Fibroblast of villous mesenchyme (primary cell): ENCODE measurements at places on chromosomes 6 and 20. TPM values are rescaled to one million over a fixed set of nuclear protein-coding genes. Genes with fewer than 3 reads are reported as not detected.

GRCh38 chr6:161169035-161169434, 104.8 kb downstream of the AGPAT4 start:
- DNase-seq, result no peak

- no peak for DNase-seq
Measured at GRCh38 chr6:114084327-114084890, 113.5 kb upstream of the HDAC2 start.

SPEF1 gene
- total RNA-seq, result under 0.01 and 0.32 TPM in 2 replicates

- DNase-seq, result no peak
Measured at GRCh38 chr20:51972056-51972455, 169.7 kb upstream of the SALL4 start.

CCM2L gene
- total RNA-seq, result under 0.01 TPM in 1 of 2 replicates, not detected in the other

CDC5L gene
- total RNA-seq, result 17.7 and 24.2 TPM in 2 replicates

EEF1A2 gene
- under 0.01 and 0.43 TPM in 2 replicates for total RNA-seq

- DNase-seq, result no peak
Measured at GRCh38 chr20:63315240-63315689, 22.3 kb downstream of the COL20A1 start.

GRCh38 chr6:39686976-39687375, 38.2 kb downstream of the KIF6 start:
- DNase-seq, result no peak

OR2B6 gene
- not detected in 2 replicates for total RNA-seq

MYT1 gene
- not detected in 2 replicates for total RNA-seq

DNA sequence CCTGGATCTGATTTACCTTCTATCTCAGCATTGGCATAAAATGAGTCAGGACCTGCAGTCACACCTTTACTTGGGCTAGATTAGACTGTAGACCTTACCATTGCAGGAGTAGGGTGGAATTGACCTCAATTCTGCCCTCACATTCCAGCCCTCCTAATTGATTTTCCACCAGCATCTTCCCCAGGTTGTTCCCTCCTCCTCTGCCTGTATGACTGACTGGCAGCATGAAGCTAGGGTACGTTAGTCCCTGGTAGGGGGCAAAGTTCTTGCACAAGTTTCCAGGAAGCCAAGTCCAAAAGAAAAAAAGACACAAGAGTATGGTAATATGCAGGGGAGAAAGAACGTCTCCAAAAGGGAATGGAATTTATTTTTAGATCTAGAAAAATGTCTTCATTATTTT, 225.6 kb upstream of the FLRT3 start:
- DNase-seq, result no peak

CNBD2 gene
- total RNA-seq, result 1.7 and 4.5 TPM in 2 replicates

DNA sequence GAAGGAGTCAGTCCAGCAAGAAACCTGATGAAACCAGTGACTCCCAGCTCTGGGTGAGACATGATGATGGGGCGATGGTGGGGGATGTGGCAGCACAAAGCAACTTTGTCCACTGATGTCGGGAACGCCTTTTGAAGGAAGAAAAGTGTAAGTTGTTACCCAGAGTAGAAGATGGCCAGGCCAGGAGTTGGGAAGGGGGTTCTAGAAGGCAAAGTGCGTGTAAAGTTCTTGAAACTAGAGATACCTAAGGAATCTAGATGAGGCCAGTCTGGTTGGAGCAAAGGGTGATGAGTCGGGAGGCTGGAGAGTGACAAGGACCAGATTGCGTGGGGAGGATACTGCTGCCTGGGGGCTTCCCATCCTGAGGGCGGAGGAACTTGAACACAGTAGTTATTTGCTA, 117.0 kb downstream of the PHACTR3 start:
- DNase-seq, result no peak
